ENCODE measurements at places on chromosomes 3 and 15.

DNA sequence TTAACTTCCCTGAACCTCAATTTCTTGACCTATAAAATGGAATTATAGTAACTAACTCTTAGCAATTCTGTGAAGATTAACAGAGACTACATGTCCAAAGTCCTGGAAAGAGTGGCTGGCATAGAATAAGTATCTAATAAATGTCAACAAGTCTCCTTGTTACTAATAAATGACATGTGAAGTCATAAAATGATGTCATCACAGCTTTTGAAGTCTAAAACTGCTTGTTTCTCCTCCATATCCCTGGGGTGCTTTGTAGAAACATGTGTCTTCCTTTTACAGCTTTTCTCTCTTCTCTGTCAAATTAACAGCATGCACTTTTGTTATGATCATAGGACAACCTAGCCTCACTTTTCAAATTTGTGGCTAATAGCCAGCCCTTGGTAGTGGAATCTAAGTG is 510.2 kb downstream of the NTRK3 start:
- DNase-seq, result no peak

DNA sequence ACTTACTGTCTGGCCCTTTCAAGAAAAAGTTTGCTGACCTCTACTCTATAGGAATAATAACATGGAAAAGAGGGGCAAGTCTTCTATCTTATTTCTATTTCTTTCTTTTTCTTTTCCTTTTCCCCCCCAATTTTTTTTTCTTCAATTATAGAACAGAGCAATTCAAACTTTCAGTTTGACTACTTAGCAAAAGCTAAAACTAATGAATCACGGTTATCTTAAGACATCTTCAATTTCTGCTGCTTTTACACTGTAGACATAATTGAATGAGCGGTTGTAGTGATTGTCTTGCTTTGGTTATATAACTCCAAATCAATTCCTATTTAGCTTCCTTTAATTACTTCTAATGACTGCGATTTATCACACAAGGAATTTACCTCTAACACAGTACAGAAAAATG is 74.3 kb upstream of the P2RY1 start:
- DNase-seq, result no peak

DNA sequence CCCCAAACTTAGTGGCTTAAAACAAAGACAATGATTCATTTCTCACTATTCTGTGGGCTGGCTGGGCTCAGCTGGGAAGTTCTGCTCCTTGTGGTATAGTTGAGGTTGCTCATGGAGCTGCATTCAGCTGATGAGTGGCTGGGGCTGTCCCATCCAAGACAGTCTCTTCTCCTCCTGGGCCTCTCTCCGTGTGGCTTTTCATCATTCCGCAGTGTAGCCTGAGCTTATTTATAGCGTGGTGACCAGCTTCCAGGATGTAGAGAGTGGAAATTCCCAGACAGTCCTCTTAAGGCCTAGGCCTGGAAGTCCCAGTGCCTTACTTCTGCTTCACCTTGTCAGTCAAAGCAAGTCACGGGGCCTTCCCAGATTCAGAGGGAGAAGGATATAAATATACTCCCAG is 136.7 kb upstream of the DAZL start:
- peak; percentile 7 for DNase-seq

DNA sequence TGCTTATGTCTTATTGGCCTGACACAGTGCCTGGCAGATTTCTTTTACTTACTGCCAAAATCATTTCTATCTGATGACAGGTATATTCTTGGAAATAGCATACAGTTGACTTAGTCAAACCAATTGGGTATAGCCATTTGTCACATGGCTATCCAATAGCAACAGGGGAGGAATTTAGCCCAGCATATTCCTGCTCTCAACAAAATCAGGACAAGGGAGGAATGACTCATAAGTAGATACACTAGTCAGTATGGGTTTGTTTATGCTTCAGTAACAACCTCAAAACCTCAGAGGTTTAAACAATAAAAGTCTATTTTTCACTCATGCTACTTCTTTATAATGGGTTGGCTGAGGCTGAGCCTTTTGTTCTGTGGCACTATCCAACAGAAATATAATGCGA is 38.0 kb upstream of the VILL start:
- no peak for DNase-seq

- DNase-seq, result no peak
Observed at GRCh38 chr3:120442975-120443517, 7.7 kb downstream of the FSTL1 start.

Data from stimulated activated CD4-positive, alpha-beta T cell treated with anti-CD3 and anti-CD28 coated beads, Interleukin-15, amount 100 ng/mL, for 24 hours (primary cell).